ENCODE measurements at places on chromosomes 5 and 9. TPM values are rescaled to one million over a fixed set of nuclear protein-coding genes. Genes with fewer than 3 reads are reported as not detected.

PHF19 gene
- total RNA-seq: 34.6 TPM

CDH18 gene
- total RNA-seq: 19.5 TPM

ACTBL2 gene
- not detected for total RNA-seq

KCNN2 gene
- total RNA-seq: 7.7 TPM

TAF11L8 gene
- total RNA-seq: not detected

GNAQ gene
- 53.3 TPM for total RNA-seq

MOB3B gene
- 19.6 TPM for total RNA-seq

TRMO gene
- total RNA-seq: 31.2 TPM

SECISBP2 gene
- 98.0 TPM for total RNA-seq

TMEM252 gene
- total RNA-seq: not detected

MORN5 gene
- 1.4 TPM for total RNA-seq

DOLK gene
- 14.2 TPM for total RNA-seq

OTP gene
- total RNA-seq: not detected

TMEM174 gene
- not detected for total RNA-seq

SLC36A2 gene
- total RNA-seq: not detected

SLC45A2 gene
- 6.4 TPM for total RNA-seq

HMCN2 gene
- total RNA-seq: 6.0 TPM

CSF1R gene
- total RNA-seq: 22.4 TPM

BRD9 gene
- 47.8 TPM for total RNA-seq

ANXA6 gene
- total RNA-seq: 177 TPM

IFNA13 gene
- not detected for total RNA-seq

OSMR gene
- 13.9 TPM for total RNA-seq

NEUROG1 gene
- 5.9 TPM for total RNA-seq

OLFML2A gene
- 62.5 TPM for total RNA-seq

ELOVL7 gene
- 6.7 TPM for total RNA-seq

GPR150 gene
- not detected for total RNA-seq

ALDOB gene
- 0.33 TPM for total RNA-seq

PCDHGB7 gene
- 26.6 TPM for total RNA-seq

FCN1 gene
- 4.9 TPM for total RNA-seq

KCTD16 gene
- total RNA-seq: 8.7 TPM

Data from camera-type eye (tissue), 1 donor.